Stimulated activated CD8-positive, alpha-beta memory T cell treated with anti-CD3 and anti-CD28 coated beads, Interleukin-4, amount 100 ng/mL, for 1 hour (primary cell): ENCODE measurements at places on chromosomes 12 and 14.

- no peak for DNase-seq
These were observed 1.3 kb upstream of the KCNH5 start for GRCh38 chr14:63046339-63047268.

- DNase-seq = no peak
These were observed 19.8 kb downstream of the GALNT6 start for GRCh38 chr12:51371295-51371953.

DNA sequence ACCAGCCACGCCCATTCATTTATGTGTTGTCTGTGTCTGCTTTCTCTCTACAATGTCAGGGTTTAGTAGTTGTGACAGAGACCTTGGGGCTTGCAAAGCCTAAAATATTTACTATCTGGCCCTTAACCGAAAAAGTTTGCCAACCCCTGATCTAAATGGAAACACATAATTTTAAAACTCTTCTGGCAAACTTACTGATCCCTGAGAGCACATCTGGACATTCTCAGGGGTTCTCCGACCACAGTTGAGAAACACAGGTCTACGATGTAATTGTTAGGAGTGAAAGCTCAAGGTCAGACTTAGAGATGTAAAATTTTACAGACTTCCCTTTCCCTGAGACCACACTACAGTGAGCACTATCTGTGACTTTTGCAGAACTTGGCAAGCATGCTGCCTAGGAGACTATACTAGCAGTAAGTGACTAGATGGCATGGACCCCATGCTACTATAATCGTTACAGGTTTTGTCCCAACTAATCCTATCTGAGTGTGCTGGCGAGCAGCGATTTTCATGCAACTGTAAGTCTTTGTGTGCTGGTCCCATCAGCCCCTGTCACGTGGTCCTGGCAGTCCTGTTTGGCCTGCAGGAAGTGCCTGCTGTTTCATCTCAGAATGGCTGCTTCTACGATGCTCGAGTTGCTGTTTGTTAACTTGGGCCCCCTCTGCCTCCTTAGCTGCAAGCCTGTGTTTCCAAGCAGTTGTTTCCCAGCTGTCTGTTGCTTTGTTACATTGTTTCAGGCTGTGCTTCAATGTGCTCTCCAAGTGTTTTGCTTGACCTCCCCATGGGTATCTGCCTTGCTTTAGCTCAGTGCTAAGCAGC lies 21.6 kb downstream of the TMTC2 start:
- no peak for DNase-seq

DNA sequence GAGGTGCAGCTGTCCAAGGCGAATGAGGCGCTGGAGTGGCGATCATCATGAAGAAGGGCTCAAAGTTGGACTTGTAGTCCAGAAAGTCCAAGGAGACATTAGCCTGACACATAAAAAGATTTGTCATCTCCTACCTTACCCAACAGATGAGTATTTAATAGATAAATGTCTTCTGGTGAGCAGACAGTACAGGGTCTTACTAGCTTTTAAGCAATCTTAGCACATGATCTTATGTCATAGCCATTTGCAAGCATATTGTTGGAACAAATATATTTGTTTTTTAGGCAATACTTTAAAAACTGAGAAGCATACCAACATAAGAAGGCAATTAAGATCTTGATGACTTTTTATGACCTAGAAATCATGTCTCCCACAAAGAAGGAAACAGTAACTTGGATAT lies 16.0 kb downstream of the GNS start:
- DNase-seq = no peak

GRCh38 chr12:104752881-104753280 lies 205.2 kb downstream of the SLC41A2 start:
- DNase-seq = no peak

DNA sequence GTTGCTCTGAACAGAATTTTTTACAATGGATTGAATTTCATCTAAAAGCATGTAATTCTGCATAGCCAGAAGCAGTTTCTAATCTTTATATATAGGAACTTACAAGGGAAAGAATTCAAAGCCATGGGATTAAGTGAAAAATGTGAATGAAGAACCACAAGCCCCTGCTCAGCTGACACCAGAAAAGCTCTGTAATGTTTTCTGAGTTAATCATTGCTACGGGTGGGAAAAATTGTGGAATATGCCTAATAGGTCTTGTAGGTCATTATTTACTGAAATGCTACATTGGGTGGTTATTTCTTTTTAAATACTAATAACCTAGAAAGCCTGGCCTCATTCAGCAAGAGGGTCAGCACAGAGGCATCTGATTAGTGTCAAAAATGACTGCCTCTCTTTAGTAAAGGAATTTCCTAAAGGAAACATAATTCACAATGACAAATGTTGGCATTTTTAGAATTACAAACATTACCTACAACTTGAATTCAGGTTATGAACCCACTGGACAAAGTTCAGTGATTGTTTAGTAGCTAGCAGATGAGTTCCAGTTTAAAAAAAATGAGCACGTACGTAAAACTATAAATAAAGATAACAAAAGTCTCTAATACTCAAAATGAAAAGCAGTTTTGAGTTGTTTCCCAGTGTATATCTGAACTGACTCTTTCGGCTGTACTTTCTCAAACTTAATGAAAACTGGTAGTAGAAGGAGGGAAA lies 75.3 kb downstream of the BMP4 start:
- DNase-seq = no peak

DNA sequence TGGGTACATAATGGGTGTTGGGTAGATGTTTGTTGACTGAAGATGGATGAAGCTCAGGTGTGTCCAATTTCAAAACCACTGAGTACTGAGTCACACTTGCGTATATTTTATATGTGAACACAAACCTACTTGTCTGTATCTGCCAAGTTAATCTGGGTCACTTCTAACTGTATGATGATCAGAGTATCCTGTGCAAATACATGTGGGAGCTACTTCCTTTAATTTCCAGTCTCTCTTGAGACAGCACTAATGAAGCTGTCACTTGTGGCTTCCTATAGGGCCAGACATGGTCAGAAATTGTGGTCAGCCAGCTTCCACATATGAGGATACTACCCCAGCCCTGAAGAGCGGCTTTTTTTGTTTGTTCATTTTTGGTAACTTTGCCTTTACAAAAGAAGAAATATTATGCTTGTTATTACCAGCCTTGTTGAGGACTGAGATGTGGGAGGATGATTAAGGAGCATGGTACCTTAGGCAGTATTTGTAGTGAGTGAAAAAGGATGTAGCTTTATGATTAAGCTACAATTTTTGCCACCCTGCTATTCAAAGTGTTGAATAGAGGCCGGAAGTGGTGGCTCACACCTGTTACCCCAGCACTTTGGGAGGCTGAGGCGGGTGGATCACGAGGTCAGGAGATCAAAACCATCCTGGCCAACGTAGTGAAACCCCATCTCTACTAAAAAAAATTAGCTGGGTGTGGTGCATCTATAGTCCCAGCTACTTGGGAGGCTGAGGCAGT lies 32.4 kb downstream of the PLXNC1 start:
- DNase-seq = no peak

GRCh38 chr14:89171168-89171567 lies 245.9 kb downstream of the FOXN3 start:
- no peak for DNase-seq

- DNase-seq = no peak
These were observed 37.7 kb upstream of the GXYLT1 start for GRCh38 chr12:42182394-42182793.

GRCh38 chr12:104740668-104741067 lies 217.4 kb downstream of the SLC41A2 start:
- no peak for DNase-seq

- DNase-seq = no peak
These were observed 103.9 kb downstream of the ZFP36L1 start for GRCh38 chr14:68688872-68689371.

DNA sequence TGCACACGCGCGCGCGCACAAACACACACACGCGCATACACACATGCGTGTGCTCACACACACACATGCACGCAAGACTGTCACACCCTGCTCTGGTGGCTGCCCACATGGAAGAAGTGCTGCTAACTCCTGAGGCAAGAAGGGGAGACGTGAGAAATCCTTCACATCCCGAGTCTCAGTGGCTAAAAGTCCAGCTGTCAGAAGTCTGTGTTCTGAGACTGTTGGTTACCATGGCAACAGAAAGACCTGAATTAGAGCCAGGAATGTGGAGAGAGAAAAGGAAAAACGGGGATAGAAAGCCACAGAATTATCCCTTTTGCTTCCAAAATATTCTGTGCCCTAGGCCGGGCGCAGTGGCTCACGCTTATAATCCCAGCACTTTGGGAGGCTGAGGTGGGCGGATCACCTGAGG lies 71.2 kb downstream of the PPFIBP1 start:
- no peak for DNase-seq

DNA sequence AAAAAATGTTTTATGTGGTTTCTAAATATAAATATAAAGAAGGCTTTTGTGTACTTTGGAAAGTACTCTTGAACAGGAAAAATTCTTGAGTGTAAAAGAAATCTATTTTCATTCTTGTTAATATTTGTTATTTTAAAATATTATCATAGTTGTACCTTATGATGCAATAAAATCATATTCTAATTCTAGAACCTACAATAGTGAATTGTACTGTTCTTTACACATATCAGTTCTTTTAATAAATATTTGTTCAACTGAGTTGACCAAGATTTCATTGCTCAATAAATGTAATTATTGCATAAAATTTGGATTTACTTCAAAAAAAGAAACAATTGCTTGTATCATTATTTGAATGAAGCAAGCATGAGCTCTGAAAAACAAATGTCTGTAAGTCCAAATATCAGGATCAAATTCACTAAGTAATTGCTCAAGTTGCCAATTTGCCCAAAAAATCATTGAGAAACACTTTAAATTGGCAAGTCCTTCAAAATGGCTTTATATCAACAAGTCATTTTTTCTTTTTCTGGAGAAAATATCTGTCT lies 191.6 kb upstream of the SLC16A7 start:
- no peak for DNase-seq

DNA sequence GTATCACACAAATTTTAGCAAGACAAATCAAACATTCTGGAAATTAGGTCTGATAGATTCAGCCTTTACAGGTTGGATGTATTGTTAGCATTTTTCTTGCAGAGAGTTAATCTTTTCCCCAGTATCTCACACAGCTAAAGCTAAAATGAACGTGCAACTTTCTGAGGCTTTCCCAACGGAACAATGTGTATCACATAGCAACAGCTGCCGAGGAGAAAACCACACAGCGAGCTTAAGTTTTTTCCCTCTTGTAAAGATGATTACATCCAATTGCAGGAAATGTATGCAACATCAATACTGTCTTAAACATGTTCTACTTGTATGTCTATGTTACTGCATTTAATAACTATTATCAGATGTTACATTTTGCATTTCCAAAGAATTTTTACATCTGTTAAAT lies 182.2 kb downstream of the CCDC59 start:
- no peak for DNase-seq

- DNase-seq = no peak
These were observed 75.4 kb downstream of the ETV6 start for GRCh38 chr12:11724888-11725311.

DNA sequence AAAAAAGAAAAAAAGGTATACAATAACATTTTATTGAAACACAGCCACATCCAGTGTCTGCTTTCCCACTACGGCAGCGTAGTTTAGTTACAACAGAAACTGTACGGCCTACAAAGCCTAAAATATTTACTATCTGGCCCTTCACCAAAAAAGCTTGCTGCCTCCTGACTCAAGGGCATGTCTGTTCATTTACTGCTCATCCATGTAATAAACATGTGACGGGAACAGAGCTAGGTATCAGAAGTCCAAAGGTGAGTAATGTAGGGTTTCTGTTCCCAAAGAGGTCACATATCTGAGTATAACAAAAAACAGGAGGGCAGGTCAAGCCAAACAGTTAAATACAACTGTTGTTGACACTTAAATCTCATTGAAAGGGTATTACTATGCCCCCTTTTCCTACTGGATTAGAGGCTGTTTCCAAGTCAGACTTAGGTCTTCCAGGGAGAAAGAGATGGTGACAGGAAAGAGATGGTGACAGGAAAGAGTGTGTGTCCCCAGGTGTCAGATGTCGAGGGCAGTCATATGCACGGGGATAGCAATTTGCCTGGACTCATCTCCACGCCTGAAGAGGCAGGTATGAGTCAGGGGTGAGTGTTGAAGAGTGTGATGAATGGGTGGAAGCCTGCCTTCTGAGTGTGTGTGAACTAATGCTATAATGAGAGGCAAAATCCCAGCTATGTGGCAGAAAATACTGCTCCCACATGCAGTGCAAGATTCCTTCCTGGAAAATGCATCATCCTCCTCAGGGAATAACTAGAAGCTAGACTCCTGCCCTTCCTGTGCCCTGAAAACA lies 77.7 kb downstream of the MAP3K9 start:
- DNase-seq = no peak

DNA sequence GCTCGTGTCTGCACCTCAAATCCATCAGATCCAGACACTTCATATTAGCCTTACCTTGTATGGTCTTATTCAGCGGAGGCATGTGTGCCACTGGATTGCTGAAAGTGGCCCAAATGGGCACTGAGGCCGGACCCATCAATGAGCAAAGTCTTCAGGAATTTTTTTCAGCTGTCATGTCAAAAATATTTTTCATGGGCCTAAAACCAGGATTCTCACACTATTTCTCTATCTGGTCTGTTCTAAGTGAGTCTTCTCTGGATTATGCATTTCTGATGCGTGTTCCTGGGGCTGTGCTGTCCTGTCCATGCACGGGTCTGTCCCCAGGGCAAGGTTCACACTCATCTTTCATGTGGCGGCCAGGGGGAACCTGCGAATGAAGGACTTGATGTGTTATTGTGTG lies 94.6 kb downstream of the KCNA5 start:
- DNase-seq = no peak

GRCh38 chr12:98757455-98757854 lies 112.4 kb downstream of the APAF1 start:
- no peak for DNase-seq

- no peak for DNase-seq
These were observed 18.2 kb downstream of the RFX4 start for GRCh38 chr12:106601031-106601430.

DNA sequence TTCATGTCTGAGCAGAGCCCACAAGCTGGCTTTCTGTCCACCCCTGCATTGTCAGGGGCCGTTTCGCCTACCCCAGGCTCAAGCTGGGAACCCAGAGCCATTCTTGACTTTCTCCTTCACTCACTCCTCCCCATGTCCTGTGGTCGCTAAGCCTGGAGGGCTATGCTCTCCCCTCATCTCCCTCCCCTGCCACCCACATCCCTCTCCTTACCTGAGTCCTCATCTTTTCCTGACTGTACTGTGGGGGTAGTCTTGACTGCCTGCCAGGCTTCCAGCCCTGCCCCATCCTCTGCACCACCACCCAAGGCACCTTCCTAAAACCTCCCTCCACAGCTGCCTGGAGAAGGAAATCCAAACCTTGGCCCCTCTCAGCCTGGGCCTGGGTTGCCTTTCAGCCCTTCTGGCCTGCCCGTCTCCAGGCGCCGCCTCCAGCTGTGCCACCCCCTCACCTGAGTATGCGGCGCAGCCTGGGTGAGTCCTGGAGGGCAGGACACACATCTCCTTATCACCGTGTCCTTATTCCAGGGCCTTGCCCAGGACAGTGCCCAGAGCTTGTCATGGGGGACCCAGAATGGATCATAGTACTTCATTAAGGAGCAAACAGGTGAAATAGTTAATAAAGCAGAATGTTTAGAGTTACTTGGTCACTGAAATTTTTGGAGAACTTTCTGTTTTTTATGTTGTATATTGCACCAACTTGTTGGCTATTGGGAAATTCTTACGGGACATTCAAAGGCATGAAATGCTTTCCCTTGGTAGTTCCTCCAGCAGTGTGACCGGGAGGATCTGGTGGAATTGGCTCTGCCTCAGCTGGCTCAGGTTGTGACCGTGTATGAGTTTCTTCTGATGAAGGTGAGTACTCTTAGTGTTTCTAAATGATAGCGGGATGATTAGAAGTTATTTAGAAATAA lies 14.5 kb downstream of the ZNF839 start:
- no peak for DNase-seq
